ENCODE measurements at places on chromosomes 16 and 17.

- no peak for DNase-seq
These were observed 44.0 kb upstream of the NOG start for GRCh38 chr17:56549501-56549900.

DNA sequence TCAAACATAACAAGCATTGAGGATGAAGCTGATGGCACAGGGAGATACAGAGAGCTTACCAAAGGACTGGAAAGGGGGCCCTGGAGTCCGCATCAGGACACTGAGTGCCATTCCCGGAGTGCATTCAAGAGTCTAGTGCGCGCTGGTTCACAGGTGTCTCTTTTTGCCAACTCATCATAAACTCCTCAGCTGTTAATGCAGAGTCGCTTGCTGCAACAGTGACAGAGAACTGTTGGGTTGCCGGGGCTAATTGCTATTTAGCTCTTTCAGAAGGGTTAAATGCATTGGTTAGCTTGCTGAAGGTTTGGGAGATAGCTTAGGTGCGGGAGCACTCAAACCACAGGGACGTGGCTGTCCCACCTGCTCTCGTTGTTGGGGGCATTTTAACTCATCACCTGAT, 1091.6 kb upstream of the EEF2KMT start:
- no peak for DNase-seq

DNA sequence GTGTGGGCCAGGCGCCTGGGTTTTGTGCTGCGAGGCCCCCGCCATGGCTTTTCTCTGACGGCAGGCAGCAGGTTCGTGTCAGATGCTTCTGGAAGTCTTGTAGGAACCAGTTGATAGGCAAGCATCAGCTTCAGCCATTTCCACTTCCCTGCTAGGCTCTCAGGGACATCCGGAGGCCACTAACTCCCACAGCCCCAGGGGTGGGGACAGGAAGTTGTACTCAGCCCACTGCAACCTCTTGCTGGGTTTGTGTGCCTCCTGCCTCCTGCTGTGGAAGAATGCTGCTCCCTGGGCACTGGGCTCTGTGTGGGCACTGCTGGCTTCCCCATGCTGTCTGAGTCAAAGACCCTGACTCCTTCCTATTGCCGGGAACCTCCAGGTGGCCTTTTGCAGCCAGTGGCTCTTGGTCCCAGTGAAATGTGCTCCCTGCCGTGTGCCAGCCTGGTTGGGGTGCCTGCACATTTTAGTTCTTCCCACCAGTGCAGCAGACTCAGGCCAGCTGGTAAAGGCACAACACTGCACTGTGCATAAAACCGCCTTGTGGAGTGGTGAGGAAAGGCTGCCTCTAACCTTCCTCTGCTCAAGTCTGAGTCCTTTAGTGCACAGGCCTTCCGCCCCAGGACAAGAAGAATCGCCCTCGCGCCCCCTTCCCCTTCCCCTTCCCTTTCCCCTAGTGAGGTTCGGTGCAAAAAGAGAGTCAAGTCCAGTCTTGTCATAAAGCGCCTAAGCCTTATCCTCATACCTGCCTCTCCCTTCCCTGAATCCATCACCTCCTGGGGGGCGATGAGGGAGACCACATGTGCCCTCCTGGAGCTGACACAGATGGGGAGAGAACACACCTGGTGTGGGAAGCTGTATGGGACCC, 16.6 kb downstream of the LDHD start:
- no peak for DNase-seq

DNA sequence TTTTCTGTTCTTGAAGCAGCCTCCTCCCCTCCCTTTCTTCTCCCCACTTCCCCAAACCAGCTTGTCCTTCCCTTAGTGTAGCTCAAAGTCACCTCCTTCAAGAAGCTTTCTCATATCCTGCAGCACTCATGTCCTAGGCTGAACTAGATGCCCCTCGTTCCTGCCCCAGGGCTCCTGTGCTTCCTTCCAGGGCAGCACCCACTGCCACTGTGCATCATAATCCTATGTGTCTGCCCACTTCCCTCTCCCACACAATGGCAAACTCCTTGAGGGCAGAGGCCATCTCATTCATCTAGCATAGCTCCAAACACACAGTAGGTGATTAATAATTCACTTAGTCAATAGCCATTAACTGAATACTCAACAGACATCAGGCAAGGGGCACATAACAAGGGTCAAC, 6.9 kb upstream of the TMEM132E start:
- no peak for DNase-seq

- no peak for DNase-seq
These were observed 173.3 kb downstream of the PMP22 start for GRCh38 chr17:15091825-15092224.

GRCh38 chr16:49833796-49834530, 21.9 kb downstream of the ZNF423 start:
- no peak for DNase-seq

- peak; percentile 12 for DNase-seq
These were observed 17.9 kb upstream of the TRPV3 start for GRCh38 chr17:3575511-3575910.

- no peak for DNase-seq
These were observed 8.7 kb downstream of the CLUAP1 start for GRCh38 chr16:3509470-3509928.

- DNase-seq: no peak
These were observed 10.6 kb downstream of the TAOK2 start for GRCh38 chr16:29984137-29984763.

DNA sequence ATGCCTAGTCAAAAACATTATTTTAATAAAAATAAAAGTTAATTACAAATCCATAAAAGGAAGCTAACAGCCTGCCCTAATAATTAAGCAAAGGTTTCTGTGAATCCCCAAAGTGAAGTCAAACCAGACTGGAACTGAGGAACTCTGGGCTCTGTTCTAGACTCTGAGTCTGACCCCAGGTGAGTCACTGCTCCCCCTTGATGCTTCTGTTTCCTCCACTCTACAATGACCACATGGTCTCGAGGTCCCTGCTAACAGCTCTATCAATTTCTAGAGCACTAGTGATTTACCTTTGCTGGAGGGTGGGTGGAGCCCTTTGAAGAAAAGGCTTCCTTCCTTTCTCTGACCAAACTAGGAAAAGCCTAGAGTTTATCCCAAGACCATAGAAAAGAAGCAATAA, 32.4 kb downstream of the XPO6 start:
- no peak for DNase-seq

- no peak for DNase-seq
These were observed 364.9 kb upstream of the PMFBP1 start for GRCh38 chr16:72536723-72537435.

GRCh38 chr17:47696717-47697642, 3.0 kb downstream of the TBKBP1 start:
- DNase-seq: no peak

DNA sequence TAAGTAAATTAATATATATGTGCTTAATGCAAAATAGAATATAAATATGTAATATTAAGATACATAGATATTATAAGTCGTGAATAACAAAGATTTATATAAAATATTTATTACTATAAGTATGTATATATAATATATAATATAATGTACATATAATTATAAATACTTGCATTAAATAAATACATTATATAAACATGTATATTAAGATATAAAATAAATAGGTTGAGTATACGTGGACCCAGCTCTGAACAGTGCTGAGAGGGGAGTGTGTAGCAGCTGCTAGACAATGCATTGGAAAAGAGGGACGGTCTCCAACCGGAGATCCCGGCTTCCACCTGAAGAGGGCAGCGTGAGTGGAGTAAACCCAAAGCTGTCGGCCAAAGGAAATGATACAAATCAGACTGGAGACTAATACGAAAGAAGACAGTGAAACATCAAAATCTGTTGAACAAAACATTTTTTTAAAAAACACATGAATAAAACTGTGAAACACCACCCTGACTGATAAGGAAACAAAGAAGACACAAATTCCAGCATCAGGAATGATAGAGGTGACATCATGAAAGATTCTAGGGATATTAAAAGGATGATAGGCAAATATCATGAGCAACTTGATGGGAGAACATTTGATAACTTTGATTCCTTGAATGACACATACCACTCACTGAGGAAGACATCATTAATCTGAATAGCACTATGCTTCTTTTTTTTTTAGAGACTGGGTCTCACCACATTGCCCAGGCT, 125.4 kb upstream of the CHMP6 start:
- peak; percentile 26 for DNase-seq

DNA sequence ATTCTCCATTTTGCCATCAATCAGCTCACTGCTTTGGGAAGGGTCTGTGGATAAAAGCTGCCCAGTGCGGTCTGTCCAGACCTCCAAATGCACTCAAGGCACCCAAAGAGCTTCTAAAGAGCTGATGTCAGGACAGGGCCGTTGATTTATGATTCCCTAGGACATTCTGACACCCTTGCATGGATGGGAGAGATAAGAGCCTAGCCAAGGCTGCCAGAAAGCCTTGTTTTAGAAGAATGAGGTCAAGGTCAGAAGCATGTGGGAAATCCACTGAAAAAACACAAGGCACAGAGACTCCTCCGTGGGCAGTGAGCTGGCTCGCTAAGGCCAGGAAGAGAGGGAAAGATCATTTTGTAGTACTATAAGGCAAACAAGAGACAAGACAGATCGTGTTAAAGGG, 214.0 kb downstream of the CDH11 start:
- no peak for DNase-seq

- no peak for DNase-seq
These were observed 1114.2 kb upstream of the GOT2 start for GRCh38 chr16:59848296-59848695.

DNA sequence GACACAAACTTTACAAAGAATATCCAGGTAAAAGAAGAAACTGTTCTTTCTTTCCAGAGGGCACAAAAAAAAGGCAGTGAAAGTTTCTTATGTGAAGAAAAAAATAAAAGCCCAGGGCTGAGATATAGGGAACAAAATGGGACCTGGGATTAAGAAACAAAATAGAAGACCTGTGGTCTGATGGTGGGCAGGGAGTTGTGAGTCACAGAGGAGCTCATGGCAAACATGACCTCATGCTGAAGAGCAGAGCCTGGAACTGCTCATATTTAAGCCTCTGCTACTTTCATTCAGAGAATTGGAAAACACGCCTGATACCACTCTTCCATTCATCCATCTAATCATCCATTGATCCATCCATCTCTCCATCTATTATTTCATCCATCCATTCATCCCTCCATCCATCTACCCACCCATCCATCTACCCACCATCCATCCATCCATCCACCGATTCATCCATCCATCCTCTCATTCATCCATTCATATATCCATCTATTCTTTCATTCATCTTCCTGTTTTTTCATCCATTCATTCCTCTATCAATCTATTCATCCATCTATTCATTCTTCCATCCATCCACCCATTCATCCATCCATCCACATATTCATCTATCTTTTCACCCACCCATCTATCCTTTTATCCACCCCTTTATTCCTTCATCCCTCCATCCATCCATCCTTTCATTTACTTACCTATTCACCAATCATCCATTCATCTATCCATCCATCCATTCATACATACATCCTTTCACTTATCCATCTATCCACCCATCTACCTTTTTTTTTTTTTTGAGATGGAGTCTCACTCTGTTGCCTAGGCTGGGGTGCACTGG, 30.0 kb downstream of the WFDC1 start:
- no peak for DNase-seq

DNA sequence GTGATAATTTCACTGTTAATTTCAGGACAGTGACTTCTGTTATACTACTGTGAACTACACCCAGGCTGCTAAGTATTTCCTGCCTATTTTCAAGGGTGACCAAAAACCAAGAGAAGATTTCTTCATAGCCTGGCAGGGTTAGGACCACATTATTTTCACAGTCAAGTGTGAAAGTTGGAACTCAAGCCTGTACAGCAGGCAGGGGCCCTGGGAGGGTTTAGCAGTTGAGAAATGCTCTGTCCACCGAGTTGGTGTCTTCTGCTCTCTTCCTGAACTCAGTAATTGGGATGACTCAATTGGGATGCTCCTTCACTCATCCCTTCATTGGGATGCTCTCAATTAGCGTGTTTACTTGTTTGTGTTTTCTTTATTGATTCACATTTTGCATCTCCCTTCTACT, 347.3 kb upstream of the CDH11 start:
- DNase-seq: no peak

DNA sequence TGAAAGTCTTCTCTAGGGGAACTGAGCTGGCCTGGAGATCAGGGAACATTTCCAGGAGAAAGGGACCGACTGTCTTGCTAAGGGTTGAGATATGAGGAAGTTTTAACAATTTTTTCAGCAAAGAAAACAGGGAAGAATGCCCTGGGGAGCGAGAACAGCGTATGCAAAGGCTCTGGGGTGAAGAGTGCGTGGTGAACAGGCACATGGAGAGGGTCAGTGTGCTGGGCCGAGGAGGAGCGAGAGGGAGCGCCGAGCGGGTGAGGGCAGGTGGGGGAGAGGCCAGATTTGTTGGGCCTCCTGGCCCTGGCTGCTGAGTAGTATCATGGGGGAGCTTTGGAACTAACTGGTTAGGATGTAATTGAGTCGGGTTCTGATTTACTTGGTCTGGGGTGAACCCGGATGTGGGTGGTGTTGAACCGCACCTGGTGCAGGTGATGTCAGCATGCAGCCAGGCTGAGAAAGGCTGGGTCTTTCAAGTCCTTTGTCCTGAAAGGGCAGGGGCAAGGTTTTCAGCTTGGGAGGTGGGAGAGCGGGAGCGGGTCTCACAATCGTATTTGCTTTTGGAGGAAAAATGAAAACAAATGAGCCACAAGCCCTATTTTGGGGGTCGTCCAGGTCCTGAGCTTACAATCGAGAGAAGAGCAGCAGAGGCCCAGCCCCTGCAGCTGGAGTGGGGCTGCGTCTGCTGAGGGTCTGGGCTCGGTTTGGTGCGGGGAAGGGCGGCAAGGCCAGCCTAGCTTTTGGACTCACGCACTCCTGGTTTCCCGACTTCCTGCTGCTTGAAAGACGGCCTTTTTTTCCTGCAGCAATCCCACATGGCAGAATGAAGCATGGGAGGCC, 11.1 kb upstream of the WFDC1 start:
- peak; percentile 35 for DNase-seq

DNA sequence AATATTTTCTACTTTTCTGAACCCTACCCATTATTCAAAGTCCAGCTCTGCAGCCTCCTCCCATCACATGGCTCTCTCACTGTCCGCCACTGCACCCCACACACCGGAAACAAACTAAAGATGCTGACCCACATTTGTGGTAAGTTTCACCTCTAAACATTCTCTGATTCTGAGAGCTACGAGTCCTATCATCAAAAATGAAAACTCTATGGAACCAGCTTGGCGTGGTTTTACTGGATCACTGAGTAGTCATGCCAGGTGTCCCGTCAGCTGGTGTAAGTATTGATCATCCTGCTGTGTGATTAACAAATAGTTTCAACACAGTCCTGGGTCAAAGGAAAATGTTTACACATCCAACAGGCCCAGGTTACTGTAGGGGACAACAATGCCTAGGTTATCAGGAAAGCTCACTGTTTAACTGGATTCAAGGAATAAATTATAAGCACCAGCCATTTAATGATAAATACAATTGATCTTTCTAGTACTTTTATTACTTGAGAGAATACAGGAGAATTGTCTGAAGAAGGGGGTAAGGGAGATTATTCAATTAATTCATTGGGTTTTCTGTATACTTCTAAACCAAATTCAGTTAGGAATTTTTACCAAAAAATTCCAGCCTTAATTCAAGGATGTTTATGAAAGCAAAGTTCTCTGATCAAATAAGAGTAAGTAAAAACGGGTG, 33.9 kb downstream of the CYTH1 start:
- no peak for DNase-seq
